ENCODE measurements at places on chromosomes 6 and 20. TPM values are rescaled to one million over a fixed set of nuclear protein-coding genes. Genes with fewer than 3 reads are reported as not detected.

DNA sequence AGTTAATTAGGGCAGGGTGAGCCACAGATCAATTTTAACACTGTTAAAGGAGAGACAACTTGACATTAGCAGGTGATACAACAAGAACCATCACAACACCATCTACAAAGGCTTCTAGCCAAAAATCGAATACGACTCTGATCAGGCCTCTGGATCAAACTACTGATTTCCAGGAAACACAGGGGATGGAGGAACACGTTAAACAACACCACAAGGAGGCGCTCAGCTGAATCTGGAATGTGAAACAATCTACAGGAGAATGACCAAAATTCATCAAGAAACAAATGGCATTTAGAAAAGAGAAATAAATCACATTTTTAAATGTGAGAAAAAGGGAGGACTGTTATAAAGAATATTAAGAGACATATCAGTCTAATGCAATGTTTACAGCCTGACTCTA is 13.5 kb upstream of the MAFB start:
- DNase-seq = no peak

DNA sequence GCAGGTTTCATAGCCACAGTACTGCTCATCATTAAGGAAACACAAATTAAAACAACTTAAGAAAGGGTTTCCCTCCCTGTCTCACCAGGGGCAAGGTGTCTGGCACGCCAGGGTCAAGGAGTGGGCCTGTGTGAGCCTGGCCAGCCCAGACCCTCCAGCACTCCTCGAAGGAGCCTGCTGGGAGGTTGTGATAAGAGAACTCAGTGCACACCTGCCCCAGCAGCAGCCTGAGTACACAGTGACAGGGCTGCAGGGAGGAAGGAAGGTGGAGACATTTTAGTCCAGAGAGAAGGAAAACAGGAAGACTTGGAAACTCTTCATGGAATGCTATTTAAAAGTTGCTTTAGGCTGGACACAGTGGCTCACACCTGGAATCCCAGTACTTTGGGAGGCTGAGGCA is 14.1 kb downstream of the NINL start:
- peak; percentile 66 for DNase-seq

GRCh38 chr6:137357263-137357947 is 136.8 kb downstream of the OLIG3 start:
- no peak for DNase-seq

GRCh38 chr6:139600919-139601475 is 226.5 kb upstream of the CITED2 start:
- DNase-seq = no peak

DNA sequence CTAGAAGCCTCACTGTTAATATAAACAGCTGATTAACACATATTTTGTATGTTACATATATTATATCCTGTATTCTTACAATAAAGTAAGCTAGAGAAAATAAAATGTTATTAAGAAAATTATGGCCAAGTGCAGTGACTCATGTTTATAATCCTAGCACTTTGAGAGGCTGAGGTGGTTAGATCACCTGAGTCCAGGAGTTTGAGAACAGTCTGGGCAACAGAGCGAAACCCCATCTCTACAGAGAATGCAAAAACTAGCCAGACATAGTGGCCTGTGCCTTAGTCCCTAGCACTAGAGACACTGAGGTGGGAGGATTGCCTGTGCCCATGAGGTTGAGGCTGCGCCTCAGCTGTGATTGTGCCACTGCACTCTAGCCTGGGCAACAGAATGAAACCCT is 81.9 kb downstream of the NCOA3 start:
- DNase-seq = no peak

DNA sequence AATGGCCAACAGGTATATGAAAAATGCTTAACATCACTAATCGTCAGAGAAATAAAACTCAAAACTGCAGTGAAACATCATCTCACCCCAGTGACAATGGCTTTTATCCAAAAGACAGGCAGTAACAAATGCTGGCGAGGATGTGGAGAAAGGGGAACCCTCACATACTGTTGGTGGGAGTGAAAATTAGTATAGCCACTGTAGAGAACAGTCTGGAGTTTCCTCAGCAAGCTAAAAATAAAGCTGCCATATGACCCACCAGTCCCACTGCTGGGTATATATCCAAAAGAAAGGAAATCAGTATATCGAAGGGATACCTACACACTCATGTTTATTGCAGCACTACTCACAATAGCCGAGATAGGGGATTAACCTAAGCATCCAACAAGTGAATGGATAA is 23.4 kb upstream of the INSM1 start:
- no peak for DNase-seq

GRCh38 chr6:97449444-97449966 is 166.5 kb upstream of the MMS22L start:
- no peak for DNase-seq

GRCh38 chr6:149419696-149420404 is 19.8 kb downstream of the SUMO4 start:
- DNase-seq = no peak

DNA sequence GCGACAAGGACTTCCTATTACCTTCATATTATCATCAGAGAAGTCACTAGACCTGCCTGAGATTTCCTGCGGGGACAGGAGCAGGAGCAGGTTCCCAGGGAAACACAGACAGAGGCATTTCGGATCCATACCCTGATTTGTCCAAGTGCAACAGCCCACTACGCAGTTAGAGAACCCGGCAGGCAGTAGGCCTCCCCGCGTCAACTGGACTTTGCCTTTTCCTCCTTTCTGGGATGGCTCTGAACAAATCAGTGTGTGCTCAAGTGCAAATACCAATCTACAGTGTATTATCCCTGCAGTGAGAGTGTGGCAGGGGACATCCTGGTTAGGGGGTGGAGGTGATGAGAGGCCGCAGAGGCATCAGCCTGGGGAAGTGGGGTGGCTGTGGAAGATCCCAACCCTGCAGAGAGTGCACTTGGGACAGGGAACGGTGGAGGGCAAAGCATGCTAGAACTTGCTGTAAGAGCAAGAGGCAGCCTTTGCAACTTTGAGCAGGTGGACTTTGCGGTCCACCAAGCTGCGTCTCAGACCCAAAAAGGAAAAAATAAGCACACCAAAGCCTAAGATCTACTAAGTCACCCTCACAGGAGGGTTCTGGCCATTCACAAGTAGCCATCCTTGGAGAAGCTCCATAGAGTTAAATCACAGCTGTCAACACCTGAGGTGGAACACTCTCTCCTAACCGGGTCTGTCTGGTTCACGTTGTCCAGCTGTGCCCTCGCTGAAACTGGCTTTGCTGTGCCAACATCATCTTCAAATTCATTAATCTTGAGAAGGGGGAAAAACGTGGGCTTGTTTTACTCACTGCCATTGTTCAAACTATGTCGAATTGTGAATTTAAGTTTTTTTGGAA is 159.1 kb downstream of the ZDHHC14 start:
- no peak for DNase-seq

FOXQ1 gene
- total RNA-seq = 97.7 TPM

B3GALT4 gene
- total RNA-seq = not detected

PRDM13 gene
- not detected for total RNA-seq

PAX1 gene
- total RNA-seq = not detected

Measured in stomach (tissue), 19 donors.